H9 (cell line): ENCODE measurements at places on chromosomes 7 and 10.
A peak's percentile ranks its signal among the peaks of the same experiment; 100 is the strongest.

DNA sequence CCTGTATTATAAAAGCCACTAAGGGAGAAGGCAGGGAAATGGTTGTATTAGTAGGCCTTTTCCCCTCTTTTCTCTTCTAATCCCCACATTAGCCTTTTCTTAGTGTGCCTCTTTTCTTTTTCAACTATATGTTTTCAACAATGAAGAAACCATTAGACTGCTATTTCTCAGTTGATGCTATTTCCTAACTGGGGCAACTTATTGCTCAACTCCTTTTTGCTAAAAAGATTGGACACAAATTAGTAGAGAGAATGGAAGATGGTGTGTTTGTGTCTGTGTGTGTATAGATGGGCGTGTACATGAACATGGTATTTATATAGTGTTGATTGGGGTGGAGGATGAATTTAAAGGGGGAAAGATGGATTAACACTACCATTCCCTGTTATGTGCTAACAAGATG lies 28.4 kb downstream of the TBC1D12 start:
- DNase-seq: no peak

GRCh38 chr7:37491919-37492694 lies 43.4 kb upstream of the ELMO1 start:
- DNase-seq: peak; percentile 94

DNA sequence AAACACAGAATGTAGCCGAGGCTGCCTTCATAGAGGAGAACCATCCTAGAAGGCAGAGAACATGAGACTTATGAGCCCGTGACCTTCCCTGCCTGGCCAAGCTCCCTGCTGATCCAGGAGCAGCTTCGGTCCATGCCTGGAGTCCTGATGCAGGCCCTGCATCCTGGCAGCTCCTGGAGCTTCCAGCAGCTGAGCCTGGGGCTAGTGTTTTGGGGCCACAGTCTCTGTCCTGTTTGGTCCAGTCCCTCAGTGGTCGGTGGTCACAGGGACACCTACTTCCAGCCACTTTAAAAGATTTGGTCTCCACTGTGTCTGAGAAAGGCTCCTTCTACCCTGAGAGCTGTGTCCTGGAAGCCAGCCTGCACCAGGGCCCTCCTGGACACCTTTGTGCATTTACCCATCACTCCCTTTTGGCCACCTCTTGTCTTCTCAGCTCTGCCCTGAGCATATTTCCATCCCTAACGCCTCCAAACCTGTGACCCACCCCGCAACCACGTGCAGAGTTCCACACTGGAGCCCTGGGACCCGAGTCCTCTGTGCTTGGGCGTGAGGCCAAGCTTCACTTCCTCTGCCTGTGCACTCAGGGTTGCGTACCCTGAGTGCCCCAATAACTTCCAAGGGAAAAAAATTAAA lies 315.2 kb upstream of the ZNF32 start:
- DNase-seq: no peak

DNA sequence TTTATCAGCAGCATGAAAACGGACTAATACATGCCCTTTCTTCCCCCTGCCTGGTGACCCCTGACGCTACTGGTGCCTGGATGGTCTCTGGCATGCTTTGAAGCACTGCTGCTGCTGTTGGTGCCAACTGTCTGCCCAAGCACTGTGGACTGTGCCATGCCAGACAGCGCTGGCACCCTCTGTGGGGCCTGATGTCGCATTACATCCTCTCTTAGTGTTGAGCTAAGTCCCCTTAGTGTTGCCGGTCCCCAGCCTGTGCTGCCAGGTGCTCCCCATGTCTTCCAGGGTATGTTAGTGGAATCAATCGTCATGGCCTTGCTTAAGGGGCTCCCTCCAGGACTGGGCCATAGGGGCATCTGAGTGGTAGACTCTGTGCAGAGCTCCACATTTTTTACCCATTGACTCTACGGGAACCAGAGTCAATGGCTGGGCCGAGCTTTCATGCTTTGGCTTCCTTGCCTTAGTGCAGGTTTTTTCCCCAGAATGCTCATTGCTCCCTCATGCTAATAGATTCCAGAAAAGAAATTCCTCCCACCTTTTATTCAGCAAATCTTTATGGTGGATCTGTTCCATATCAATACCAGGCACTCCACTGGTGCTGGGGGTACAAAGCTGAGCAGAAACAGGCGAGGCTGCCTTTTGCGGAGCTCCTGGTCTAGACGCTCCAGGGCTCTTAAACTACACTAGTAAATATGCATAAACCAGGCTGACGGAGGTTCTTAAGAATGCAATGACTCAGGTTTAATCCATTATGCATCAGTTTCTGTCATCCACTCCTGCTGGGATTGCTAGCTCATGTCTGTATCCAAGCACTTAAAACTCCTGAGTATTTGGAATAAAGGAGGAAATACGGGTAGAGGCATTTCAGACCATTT lies 21.8 kb upstream of the MRC1 start:
- no peak for DNase-seq

DNA sequence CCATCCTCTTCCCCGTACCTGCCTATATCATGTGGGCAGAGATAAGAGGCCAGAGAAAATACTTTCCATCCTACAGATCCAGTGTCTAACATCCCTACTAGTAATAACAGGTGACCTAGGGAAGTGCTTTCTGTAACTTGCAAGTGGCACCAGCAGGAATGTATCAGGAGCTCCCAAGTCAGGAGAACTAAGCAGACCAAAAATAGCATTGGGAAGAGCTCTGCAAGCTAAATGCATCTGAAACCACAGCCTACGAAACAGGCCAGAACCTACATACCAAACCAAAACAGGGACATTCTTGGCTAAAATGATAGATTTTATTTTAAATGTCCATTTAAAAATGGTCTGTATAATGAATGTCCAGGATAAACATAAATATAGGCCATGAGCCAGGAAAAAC lies 680.8 kb downstream of the PHTF2 start:
- no peak for DNase-seq

DNA sequence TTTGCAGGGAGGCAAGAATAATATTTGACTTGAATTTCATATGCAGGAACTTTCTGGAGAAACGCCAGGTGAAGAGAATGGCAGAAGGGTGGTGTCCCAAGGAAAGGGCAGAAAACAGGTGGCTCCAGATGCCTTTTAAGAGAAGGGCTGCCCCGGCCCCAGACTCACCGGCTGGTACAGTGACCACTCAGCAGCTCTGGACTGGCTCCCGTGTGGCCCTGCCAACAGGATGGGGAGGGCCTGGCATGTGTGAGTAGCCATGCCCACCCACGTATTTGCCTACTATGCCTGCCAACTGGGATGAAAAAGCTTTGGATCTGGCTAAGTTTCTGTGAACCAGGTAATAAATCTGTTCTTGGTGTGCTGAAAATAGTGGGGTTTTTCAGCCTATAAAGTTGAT lies 159.5 kb downstream of the PRKAG2 start:
- no peak for DNase-seq

DNA sequence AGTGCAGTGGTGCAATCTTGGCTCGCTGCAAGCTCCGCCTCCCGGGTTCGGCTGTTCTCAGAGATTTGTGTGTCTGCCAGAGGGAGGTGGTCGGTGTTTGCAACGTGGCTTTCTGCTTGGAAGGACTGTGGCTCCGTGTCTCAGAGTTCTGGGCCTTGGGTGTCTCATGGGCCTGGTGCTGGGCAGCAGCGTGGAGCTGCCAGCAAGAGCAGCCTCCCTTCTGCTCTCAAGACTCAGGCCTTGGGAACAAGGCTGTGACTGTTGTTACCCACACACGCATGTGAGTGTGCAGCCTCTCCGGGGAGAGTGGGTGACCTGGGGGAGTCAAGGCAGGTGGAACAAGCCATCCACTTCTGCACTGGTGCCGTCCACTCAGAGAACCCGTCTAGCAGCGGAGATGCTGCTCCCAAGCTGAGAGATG lies 52.0 kb downstream of the VIPR2 start:
- peak; percentile 17 for DNase-seq

DNA sequence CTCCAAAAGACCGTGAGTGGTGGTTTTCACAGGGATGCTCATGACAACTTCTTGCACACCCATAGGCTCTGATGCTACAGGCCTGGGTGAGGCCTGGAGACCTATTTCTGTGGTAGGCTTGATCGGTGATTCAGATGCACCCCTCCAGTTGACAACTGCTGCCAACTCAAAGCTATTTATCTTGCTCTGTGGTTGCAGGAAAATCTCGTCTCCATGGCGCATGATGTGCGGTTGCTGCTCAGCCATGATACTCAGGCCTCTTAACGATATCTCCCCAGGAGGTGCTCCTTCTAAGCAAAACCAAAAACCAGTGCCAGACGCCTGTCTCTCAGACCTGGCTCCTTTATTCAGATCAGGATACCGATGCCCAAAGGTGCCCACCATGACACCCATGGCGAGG lies 31.4 kb downstream of the C10orf90 start:
- DNase-seq: no peak

DNA sequence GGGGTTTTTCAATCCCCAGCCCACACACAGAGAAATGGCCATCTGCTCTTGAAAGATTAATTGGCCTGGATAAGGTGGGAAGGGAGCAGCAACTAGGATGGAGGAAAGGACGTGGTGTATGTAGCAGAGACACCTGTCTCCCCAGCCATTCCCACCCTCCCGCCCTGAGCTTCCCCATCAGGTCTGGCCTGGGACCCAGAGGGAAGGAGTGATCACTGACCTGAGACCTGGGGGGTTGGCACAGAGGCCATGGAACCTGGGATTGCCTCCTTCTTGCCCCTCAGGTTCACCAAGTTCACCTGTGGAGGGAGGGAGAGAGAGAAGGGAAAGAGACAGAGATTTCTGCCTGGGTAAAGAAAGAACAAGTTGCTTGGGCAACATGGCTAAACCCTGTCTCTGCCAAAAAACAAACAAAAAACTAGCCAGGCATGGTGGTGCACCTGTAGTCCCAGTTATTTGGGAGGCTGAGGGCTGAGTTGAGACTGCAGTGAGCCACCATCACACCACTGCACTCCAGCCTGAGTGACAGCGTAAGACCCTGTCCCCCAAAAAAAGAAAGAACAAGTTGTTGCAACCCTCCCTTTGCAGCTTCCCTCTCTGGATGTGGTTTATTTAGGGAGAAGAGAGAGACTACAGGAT lies 11.3 kb upstream of the TRPV6 start:
- DNase-seq: no peak
